ENCODE measurements at places on chromosomes 13 and 19. TPM values are rescaled to one million over a fixed set of nuclear protein-coding genes. Genes with fewer than 3 reads are reported as not detected.

GRCh38 chr13:102310691-102311418 lies 91.0 kb downstream of the FGF14 start:
- no peak for DNase-seq

DNA sequence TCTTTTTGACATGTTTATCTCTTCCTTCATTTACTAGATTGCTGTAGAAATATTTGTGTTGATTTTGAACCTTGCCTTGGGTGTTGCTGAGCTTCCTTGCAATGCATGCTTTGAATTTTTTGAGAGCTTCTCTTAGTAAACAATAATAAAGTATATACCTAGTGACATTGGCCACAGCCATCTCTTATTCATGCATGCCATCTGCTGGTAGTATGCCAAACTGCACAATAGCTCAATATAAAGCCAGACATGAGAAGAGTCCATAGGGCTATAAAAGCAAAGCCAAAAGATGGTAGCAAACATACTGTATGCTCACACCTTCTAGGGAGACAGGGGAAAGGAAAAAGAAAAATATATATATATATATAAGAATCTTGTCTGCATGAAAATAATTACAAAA lies 18.9 kb upstream of the ZSCAN5A start:
- no peak for DNase-seq

- DNase-seq = no peak
Observed at GRCh38 chr19:55683449-55684261, 8.6 kb downstream of the EPN1 start.

DNA sequence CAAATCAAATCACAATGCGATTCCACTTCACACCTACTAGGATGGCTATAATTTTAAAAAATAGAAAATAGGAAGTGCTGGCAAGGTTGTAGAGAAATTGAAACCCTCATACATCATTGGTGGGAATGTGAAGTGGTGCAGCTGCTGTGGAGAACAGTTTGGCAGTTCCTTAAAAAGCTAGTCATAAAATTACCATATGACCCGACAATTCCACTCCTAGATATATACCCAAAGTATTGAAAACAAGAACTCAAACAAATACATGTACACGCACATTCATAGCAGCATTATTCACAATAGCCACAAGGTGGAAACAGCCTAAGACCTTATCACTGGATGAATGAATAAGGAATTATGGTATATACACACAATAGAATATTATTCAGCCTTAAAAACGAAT lies 12.0 kb downstream of the HMGB1 start:
- no peak for DNase-seq

GRCh38 chr19:3805859-3806258 lies 19.7 kb upstream of the MATK start:
- DNase-seq = no peak

- no peak for DNase-seq
Observed at GRCh38 chr19:55670280-55671053, 4.6 kb upstream of the EPN1 start.

DNA sequence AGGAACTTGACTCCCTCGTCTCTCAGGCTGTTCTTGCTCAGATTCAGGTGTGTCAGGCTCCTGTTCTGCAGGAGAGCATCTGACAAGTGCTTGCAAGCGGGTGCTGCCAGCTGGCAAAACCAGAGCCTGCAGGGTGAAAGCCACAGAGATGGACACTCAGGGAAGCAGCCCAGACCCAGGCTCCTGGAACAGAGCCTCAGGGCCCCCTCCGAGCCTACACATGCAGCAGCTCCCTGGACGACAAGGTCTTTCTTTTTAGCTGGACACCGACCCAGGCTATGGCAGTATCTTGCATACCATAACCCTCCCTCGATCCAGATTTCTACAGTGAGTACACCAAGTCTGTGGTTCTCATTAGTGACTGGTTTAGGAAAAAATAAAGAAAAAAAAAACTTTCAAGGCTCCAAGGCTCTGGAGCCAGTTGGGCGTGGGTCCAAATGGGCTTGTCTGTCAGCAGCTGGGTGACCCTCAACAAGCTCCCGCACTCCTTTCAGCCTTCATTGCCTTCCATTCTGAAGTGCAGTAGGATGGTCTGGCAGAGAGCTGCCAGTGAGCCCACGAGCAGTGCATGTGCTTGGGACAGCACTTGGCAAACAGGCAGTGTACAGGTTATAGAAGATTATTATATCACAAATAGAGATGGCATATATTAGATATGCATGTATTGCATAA lies 29.9 kb downstream of the NLRP13 start:
- no peak for DNase-seq

- no peak for DNase-seq
Observed at GRCh38 chr13:112253631-112254030, 122.5 kb upstream of the SPACA7 start.

DNA sequence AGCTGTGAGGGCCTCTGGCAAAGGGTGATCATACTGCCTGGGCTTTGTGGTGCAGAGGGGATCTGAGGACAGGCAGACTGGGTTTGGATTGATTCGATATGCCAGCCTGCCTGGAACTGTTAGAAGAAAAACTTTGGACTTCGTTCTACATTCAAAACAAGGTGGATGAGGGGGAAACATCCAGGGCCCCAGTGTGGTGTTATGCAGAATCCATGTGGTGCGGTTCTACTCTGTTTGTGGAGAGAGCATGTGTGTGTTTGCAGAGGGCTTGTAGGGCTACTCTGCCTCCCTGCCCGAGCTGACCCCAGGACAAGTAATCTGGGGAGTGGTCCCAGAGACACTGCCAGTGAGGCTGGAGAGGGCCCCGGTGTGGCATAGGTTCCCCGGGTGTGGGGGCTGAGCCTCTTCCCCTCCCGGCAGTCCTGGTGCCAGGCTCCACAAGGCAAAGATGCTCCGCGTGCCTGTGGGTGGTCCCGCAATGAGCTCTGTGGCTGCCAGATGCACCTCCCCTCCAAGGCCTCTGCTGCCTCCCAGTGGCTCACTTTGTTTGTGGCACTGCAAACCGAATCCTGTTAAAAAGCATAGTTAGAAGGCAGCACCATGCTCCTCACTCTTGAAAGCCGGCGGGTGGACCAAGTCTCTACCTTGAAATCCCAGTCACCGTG lies 22.3 kb upstream of the TFDP1 start:
- peak; percentile 77 for DNase-seq

DNA sequence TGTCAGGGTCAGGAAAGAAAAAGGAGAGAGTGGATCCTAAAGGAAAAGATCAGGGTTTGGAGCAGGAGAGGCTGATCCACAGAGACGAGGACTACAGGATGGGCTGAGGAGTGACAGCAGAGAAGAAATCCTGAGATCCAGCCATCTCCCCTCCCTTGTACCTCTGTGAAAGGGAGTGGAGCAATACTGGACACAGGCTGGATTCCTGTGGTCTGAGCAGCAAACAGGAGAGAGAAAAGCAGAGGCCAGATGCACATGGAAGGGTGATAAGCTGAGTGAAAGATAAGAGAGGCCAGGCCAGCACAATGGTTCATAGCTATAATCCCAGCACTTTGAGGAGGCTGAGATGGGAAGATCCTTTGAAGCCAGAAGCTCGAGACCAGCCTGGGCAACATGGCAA lies 472.1 kb upstream of the TSHZ3 start:
- no peak for DNase-seq

- no peak for DNase-seq
Observed at GRCh38 chr19:58563034-58563573, 4.7 kb upstream of the UBE2M start.

GRCh38 chr19:13083627-13084026 lies 19.0 kb downstream of the LYL1 start:
- DNase-seq = no peak

DNA sequence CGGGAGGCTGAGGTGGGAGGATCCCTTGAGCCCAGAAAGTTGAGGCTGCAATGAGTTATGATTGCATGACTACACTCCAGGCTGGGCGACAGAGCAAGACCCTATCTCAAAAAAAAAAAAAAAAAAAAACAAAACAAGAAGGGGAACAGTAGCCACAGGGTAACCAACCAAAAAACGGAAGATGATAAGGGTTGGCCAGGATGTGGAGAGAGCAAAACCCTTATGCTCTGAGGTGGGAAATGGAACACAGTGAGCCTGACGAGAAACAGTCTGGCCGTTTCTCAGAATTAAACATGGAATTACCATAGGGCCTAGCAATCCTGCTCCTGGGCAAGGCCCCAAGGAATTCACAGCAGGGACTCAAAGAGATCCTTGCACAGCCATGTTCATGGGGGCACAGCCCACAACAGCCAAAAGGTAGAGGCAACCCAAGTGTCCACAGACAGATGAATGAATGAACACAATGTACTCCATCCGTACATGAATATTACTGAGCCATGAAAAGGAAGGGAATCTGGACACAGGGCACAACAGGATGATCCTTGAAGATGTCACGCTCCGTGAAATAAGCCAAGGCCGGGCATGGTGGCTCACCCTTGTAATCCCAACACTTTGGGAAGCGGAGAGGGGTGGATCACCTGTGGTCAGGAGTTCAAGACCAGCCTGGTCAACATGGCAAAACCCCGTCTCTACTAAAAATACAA lies 11.3 kb downstream of the NMRK2 start:
- no peak for DNase-seq

Gene LILRA5
- polyA plus RNA-seq = 0.56 TPM

Gene ADGRE3
- not detected for polyA plus RNA-seq

Gene DLL3
- polyA plus RNA-seq = 0.12 TPM

Gene ONECUT3
- polyA plus RNA-seq = not detected

Gene PPP1R37
- polyA plus RNA-seq = 24.8 TPM

Gene AZU1
- polyA plus RNA-seq = 3.2 TPM

All from hindlimb muscle (tissue), 1 donor.